ENCODE measurements at places on chromosomes 5 and 9. TPM values are rescaled to one million over a fixed set of nuclear protein-coding genes. Genes with fewer than 3 reads are reported as not detected.

EGFL7 gene
- 23.9 TPM for total RNA-seq

NTNG2 gene
- total RNA-seq = under 0.01 TPM

TMEM174 gene
- total RNA-seq = not detected

SLC22A4 gene
- under 0.01 TPM for total RNA-seq

IL4 gene
- total RNA-seq = not detected

LCN12 gene
- not detected for total RNA-seq

GOLM1 gene
- 16.2 TPM for total RNA-seq

MXD3 gene
- total RNA-seq = 2.7 TPM

CDKN2B-AS1 gene
- total RNA-seq = 2.7 TPM

CDX1 gene
- total RNA-seq = under 0.01 TPM

C5orf58 gene
- total RNA-seq = not detected

PCDHA2 gene
- total RNA-seq = not detected

ARSI gene
- total RNA-seq = 14.9 TPM

PRLR gene
- total RNA-seq = under 0.01 TPM

FBP2 gene
- not detected for total RNA-seq

SELENOP gene
- total RNA-seq = 8.1 TPM

GZMA gene
- total RNA-seq = not detected

SPACA9 gene
- total RNA-seq = 0.72 TPM

CCNB1 gene
- 34.5 TPM for total RNA-seq

LCN10 gene
- total RNA-seq = not detected

PCSK5 gene
- total RNA-seq = 12.5 TPM

LPAR1 gene
- 8.5 TPM for total RNA-seq

ELL2 gene
- total RNA-seq = 71.1 TPM

LCN2 gene
- total RNA-seq = 154 TPM

FOXD4L5 gene
- total RNA-seq = 0.24 TPM

SLC2A8 gene
- 8.5 TPM for total RNA-seq

DAB2IP gene
- total RNA-seq = 21.7 TPM
